Stimulated activated CD4-positive, alpha-beta T cell treated with anti-CD3 and anti-CD28 coated beads, Interleukin-15, amount 100 ng/mL, for 1 hour (primary cell): ENCODE measurements at places on chromosomes 1 and 21.

- DNase-seq = no peak
Observed at GRCh38 chr1:4273747-4274146, 373.7 kb upstream of the C1orf174 start.

GRCh38 chr21:37451446-37451845, 84.9 kb downstream of the DYRK1A start:
- DNase-seq = no peak

- DNase-seq = no peak
Observed at GRCh38 chr1:208731981-208732821, 488.0 kb upstream of the PLXNA2 start.

- no peak for DNase-seq
Observed at GRCh38 chr1:67345556-67345955, 37.9 kb downstream of the IL12RB2 start.

- DNase-seq = no peak
Observed at GRCh38 chr1:172451002-172451443, 7.2 kb upstream of the PIGC start.

DNA sequence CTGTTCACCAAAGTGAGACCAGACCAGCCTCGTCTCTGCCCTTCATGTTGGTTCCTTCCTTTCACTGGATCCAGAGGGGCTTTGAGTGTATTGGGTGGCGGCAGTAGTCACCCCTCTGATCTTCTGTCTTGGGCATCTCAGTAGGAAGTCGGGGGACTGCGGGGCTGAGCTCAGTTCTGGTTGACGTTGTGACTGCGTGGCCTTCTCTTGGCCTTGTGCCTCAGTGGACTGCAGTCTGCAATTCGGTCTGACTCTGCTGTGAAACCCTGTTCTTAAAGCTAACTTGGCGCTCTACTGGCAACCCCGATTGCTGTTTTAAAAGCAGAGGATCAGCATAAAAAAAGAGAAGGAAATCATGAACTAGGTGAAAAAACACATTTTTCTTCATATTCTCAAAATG, 56.7 kb downstream of the SLC37A1 start:
- no peak for DNase-seq

DNA sequence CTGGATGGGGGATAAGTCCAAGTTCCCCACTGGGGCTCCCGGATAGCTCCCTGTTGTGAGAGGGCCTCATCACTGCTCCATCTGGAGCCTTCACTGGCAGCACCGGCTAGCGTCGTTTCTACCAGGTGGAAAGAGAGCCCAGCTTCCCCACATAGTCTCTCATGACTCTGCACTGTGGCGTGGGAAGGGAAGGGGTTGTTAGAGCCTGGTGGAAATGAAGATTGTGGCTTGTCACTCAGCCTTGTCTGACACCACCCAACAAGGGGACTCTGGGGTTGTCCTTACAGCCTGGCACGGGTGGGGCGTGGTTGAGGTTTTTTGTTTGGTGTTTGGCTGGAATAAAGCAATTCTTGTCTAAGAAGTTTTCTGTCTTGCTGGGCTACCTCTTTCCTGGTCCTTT, 94.6 kb downstream of the ADARB1 start:
- no peak for DNase-seq

GRCh38 chr1:106957795-106958194, 98.7 kb upstream of the PRMT6 start:
- DNase-seq = no peak

DNA sequence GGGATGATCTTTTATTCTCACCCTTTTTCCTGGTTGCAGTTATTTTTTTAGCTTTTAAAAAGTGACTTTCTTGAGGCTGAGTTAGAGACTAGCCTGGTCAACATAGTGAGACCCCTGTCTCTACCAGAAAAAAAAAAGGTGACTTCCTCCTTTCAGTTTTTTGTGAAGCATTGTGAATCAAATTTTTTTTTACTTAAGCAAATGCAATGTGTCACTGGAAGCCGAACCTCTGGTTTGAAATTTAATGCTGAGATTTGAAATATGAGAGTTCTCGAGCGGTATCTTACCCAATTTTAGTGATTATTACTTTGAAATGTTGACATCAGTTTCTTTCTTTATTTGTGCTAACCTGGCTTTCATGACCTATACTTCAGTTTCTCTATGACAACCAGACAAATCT, 3.6 kb downstream of the CAP1 start:
- no peak for DNase-seq

DNA sequence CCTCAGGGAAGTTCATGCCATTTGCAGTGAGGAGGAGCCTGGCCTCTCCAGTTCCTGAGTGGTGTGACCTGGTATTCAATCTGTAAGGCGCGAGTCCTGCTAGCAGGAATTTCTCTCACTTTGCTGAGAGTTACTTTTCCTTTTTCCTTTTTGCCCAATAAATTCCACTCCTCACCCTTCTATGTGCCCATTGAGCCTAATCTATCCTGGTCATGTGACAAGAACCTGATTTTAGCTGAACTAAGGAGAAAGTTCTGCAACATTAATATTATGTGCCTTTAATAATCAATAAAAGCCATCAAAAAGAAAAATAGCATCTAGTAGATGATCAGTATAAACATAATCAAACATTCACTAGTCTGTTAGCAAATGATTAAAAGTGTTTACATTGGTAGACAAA, 136.1 kb upstream of the POGK start:
- no peak for DNase-seq

- no peak for DNase-seq
Observed at GRCh38 chr1:50710099-50710498, 250.0 kb downstream of the FAF1 start.

DNA sequence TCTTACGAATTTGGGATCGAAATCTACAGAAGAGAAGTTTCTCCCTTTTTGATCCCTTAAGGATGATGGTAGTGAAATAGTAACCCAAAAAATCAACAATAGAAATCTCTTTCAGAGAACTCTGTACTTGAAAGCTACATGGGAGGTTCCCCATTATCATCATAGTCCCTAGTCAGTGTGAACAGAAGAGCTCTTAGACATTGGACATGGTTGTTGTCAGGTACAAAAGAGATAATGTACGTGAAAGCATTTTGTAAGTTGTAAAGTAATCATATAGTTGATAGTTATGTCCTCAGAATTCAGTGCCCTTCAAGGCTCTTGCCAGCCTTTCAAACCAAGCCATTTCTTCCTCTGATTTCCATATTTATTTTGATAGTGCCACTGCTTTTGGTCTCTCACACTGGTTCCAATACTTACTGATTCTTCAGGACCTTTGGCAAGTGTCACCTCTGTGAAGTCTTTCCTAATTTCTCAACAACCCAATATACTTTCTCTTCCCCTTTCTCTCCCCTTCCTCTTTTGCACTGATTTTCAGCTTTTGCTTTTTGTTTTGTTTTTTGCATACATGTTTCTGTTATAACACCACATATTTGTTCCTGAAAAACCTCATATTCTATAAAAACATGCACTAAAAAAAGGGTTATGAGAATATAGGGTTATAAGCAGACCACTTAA, 22.4 kb downstream of the VPS45 start:
- DNase-seq = no peak

DNA sequence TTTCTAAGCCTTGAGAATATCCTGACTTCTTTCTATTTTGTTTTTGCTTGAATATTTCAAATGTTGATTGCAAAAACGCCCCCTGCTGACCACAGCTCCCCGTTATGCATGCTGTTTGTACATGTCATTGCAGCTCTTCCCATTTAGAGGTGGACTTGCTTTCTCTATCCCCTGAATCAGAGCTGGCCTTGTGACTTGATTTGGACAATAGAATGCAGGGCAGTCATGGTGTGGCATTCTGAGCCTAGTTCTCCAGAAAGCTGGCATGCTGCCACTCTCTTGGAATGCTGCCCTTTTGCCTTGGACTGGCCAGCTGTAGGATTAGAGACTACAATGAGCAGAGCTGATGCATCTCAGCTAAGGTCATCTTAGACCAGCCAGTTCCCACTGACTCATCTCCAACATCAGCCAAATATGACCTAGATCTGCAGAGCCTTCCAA, 1561.5 kb downstream of the MRPL39 start:
- no peak for DNase-seq

DNA sequence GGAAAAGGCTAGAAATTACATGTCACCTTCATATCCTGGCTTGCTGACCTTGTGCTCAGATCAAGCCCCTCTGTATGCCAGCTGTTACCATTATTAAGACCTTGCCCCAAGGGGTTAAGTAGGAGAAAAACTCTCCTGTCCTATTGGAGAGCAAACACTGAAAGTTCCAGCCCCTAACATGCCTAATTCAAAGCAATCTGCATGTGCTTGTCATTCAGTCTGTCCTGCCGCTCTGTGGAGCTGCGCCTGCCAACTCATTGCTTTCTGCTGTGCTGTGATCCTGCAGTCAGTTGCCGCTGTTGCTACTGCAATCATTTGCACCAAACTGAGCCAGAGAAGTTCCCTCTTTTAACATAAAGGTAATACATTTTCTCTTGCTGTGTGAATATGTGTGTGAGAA, 113.4 kb downstream of the DISP1 start:
- DNase-seq = no peak
